ENCODE measurements at places on chromosomes 5 and 9. TPM values are rescaled to one million over a fixed set of nuclear protein-coding genes. Genes with fewer than 3 reads are reported as not detected.

- DNase-seq, result no peak
Observed at GRCh38 chr9:70539526-70539925, 125.1 kb upstream of the KLF9 start.

- DNase-seq, result no peak
Observed at GRCh38 chr9:34647651-34648050, 1.2 kb downstream of the GALT start.

TSSK1B gene
- total RNA-seq, result not detected

DNA sequence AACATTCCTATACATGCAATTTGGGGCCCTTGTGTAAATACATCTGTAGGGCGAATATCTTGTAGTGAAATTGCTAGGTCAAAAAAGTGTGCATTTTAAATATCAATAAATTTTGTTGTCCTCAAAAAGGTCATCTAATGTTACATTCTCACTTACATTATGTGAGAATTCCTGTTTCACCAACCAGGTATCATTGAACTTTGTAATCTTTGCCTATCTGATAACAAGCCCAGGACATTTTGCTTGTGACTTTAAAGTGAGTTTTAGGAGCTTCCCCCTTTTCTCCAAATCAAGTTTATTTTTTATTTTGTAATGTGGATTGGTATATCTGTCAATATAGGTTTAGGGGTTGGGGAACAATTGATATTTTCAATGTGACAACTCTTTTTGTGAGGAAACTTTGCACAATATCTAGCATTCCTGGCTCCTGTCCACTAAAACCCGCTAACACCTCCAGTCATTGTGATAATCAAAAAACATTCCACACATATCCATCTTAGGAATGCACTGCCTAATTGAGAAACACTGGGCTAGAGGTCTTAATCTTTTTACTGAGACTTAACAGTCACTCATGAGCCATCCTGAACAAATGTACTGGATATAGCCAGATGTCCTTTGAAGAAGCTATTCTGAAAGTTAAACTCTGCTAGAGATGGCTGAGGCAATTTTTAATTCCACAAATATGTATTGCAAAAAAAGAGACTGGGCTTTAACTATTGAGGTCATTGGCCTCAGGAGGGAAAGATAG, 72.5 kb upstream of the SLC1A1 start:
- DNase-seq, result no peak

GRCh38 chr9:26078706-26079105, 400.5 kb upstream of the TUSC1 start:
- DNase-seq, result no peak

GRCh38 chr9:100350188-100350587, 2.6 kb downstream of the TEX10 start:
- DNase-seq, result no peak

DNA sequence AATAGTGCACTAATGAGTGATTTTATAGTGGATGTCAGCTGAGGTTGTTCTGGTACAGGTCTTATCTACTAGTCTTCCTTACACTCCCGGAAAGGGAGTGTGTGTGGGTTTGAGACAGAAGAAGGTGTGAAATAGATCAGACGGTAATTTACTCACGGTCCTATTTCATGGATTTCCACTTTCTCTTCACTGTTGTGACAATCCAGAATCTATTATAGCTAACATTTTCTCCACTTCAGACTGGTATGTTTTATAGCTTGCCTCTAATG, 7.0 kb upstream of the C9 start:
- no peak for DNase-seq

CD274 gene
- total RNA-seq, result 16.5 TPM

DNA sequence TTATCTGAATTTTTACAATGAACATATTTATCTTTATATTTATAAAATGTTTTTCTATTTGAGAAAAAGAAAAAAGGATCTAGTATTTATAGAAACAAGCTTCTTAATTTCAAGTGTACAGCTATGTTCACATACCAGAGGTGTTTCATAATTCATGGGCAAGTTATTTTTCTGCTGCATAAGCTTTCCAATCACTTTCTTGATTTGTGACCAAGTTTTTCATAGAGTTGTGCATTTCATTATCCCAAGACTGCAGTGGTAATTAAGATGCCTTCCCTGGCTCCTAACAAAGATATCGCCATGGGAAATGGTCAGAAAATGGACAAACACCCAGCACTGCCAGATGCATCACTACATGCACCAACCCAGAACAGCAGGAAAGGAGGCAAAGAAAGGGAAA, 124.6 kb downstream of the GNAQ start:
- DNase-seq, result no peak

MAP1B gene
- total RNA-seq, result 20.6 TPM

DNA sequence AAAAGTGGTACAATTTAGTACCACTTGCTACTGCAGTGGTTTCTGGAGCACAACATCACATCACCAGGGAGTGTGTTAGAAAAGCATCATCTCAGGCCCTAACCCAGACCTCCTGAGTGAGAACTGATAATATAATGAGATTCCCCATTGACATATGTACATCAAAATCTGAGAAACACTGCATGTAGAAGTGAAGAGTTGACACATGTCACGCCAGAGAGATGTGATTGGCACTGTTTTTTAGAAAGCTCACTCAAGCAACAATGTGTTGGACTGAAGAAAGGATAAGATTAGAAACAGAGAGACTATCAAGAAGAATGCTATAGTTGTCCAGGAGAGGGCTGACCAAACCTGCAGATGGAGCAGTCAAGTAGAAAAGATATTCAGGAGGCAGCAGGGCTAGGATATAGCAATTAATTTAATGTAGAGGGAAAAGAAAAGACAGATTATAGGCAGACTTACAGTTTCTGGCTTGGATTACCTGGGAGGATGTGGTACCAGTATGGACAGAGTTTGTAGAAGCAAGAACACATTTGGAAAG, 324.4 kb upstream of the ADAMTSL1 start:
- no peak for DNase-seq

HK3 gene
- 61.2 TPM for total RNA-seq

DNA sequence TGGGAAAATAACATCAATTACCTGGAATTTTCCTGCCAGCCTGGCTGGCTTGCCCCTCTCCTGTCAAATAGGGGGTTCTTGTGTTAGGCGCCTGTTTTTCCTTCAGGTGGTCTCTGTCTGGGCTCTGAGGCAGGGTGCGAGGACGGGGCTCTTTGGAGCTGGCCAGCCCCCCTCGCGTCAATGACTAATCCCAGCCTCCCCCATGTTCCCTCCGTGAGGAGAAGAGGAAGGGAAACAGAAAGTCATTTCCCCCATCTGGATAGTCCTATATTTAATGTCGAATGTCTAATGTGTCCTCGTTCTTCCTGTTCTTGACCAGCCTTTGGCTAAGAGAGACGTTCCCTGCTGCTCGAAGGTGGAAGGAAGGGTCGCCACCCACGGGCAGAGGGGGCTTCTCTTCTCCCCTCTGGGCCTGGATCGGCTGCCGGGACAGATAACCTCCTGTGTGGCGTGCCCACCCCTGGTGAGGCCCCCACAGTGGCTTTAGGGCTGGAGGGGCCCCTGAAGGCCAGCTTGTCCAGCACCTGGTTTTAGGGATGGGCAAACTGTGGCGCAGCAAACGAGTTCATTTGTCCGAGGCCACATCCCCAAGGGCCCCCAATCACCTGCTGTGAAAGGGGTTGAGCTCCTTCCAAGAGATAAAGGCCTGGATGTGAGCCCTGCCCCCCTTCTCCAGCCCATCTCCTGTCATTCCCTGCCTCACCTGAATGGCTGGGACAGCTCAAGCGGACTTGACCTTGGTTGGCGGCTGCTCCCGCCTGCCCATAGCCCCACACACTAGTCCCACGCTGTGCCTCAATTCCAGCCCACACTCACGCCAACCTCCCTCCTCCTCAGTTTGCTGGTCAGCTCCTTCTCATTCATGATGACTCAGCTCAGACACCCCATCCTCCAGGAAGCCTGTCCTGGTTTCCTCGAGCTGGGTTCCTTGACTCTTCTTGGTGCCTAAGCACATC, 35.9 kb upstream of the UNC5A start:
- DNase-seq, result no peak

- no peak for DNase-seq
Observed at GRCh38 chr5:101425339-101425859, 522.3 kb upstream of the ST8SIA4 start.

- DNase-seq, result no peak
Observed at GRCh38 chr5:82802954-82803353, 274.2 kb downstream of the TMEM167A start.

GRCh38 chr5:1801967-1802295, 724 bp downstream of the NDUFS6 start:
- no peak for DNase-seq

- DNase-seq, result no peak
Observed at GRCh38 chr9:79663300-79663699, 91.5 kb downstream of the TLE4 start.

GRCh38 chr5:126125407-126125806, 297.8 kb upstream of the GRAMD2B start:
- no peak for DNase-seq

OR13F1 gene
- total RNA-seq, result not detected

- DNase-seq, result no peak
Observed at GRCh38 chr9:120569556-120569955, 10.4 kb downstream of the CDK5RAP2 start.

- DNase-seq, result no peak
Observed at GRCh38 chr5:112270299-112271293, 148.5 kb downstream of the EPB41L4A start.

ACTBL2 gene
- total RNA-seq, result not detected

ZNF483 gene
- total RNA-seq, result 5.1 TPM

PTPRD gene
- 17.2 TPM for total RNA-seq

DNA sequence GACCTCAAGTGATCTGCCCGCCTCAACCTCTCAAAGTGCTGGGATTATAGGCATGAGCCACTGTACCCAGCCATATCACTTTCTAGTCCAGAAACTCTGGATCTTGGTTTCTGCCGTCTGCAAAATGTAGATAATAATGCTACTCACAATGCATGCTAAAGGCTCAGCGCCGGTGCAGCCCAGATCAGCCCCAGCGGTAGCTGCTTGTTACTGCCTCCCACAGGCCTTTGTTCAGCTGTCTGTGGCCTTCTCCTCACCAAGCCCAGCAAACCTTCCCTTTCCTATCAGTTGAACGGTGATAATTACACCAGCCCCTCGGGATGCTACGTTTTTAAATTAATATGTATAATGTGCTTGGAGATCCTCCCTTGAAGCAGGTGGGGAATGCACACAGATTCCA, 26.2 kb upstream of the MSX2 start:
- DNase-seq, result no peak

CARTPT gene
- not detected for total RNA-seq

GRCh38 chr5:169273451-169273850, 27.5 kb downstream of the SLIT3 start:
- no peak for DNase-seq

EIF4E1B gene
- total RNA-seq, result not detected

- DNase-seq, result no peak
Observed at GRCh38 chr9:98345011-98345410, 89.6 kb upstream of the TBC1D2 start.

- no peak for DNase-seq
Observed at GRCh38 chr5:5430136-5430535, 7.7 kb downstream of the ICE1 start.

- DNase-seq, result peak; percentile 68
Observed at GRCh38 chr5:1003296-1003937, 5.2 kb upstream of the NKD2 start.

DNA sequence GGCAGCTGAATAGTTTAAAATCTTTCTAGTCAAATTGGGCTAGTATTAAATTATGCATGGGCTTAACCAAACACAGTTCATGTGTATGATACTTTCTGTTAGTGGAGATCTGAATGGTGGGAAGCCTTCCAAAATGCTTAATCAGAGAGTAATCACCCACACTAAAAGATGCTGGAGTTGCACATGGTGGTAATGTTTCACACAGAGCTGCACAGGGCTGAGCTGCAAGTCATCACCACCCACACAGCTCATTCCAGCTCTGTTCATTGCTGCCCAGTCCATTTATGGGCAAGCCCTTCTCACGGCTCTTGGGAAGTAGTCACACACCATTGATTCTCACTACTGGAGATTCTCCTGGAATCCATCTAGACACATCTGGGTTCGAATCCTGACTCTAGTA, 351.5 kb upstream of the KCNN2 start:
- DNase-seq, result no peak

DNA sequence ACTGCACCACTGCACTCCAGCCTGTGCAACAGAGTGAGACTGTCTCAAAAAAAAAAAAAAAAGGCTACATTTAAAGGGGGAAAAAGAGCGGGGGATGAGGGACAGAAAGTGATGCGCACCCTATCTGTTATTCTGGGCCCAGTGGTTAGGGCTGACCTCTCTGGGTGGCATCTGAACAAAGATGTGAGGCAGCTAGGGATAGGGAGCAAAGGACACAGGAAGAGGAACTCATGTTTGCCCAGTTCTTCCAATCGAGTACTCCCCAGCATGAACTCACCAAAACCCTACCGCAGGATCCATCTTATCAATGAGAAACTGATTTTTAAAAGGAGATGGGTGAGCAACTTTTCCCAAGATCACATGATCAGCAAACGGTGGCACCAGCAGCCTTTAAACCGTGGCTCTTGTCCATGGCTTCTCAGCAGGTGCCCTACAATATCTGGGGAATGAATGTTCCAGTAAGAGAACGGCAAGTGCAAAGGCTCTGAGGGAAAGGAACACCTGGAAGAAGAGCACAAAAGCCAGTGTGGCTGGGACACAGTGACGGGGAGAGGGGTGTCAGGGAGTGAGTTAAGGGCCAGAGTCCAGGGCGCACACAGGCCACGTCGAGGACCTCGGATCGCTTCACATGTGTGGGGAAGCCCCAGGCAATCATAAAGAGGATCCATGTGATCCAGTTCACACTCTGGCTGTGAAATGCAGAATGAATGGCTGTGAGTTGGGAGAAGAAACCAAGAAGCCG, 22.0 kb downstream of the RAPGEF1 start:
- DNase-seq, result no peak

DNA sequence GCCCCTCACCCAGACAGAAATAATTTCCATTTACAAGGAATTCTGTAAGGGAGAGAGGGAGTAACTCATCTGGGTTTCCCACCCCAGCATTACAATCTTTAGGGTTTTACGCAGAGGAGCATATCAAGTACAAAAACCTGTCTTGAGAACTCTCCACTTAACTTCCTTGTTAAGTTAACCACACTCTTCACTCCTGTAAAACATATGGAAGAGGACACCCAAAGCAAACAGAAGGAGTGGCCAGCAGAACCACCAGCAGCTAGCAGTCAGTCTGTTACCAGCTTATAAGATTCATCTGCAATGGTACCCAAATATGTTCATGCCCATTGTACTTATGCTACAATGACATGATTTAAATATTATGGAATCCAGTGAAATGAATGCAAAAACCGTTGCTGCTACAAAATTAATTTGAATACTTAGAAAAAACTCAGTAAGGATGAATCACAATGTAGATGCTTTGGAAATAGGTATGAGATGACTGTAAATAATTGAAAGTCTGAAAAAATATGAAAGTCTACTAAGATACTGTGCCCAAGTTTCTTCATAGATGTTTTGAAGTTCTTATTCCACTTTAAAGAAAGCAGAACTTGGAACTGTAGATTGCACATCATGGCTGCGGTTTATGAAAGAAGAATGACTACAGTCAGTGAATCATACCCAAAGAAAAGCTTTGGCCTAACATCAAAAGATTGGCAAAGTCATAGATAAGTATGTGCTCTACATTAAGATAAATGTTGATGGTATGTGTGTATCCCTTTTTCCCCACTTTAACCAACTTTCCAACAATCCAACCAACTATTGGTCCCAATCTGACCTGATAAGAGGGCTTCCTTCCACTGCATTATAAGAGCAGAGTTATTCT, 233.6 kb downstream of the ACTL7B start:
- no peak for DNase-seq

Data from lower lobe of right lung (tissue), 2 donors.